H1 (cell line): ENCODE measurements at places on chromosomes 4 and X.

GRCh38 chrX:13397878-13398818 lies 78.3 kb upstream of the ATXN3L start:
- DNase-seq = no peak

- no peak for DNase-seq
Observed at GRCh38 chr4:2795300-2795892, 2.5 kb downstream of the SH3BP2 start.

DNA sequence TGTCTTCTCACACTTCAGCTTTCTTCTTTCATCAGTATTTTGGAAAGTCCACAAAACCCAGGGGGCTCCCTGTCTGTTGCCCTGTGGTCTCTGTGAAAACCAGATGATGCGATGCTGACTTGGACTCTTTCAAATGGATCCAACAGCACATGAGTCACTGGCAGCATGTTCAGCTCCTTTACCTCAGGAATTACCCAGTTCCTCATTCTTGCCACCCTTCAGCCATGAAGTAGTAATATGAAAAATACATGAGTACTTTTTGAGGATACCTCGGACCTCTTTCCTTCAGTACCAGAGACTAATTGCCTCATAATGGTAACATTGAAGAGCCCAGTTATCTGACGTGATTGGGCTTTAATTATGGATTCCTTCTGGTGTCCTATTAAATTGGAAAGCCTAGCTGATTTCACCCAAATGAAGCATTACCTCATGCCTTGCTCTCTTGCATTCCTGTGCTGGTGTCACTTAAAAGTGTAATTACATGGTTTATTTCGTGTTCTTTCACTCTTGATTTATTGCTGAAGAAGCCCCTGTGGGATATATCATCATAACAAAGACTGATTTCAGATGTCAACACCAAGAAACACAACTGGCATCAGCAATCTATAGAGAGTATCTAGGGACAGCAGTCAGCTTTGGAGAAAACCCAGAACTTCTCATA lies 63.4 kb downstream of the NFKB1 start:
- no peak for DNase-seq

GRCh38 chrX:149286940-149287349 lies 218.2 kb downstream of the IDS start:
- DNase-seq = peak; percentile 42

DNA sequence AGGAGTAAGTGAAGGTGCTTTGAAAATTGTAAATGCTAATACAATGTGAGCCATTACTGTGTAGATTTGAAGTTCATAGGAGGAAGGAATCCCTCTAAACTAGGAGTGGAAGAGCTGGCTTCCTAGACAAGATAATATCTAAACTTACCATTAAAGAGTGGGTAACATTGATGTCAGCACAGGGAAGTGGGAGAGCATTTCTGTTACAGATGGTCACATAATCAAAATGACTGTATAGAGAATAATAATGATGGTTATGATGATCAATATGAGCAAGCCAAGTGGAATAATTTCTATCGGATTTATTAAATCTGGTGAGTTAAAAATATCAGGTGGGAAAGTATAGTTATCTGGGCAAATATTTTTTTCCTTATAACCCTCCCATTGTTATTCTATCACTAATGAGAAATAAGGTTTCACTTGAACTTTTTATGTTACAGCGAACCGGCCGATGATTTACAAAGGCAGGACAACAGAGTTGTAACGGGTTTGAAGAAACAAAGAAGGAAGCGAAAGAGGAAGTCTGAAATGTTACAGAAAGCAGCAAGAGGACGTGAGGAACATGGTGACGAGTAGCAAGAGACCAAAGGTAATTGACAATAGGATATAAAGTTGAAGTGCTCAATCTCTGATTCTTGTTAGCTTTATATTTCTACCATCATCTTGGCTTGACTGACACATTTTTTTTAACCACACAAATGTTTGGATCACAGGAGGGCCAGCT lies 43.5 kb downstream of the FMR1NB start:
- no peak for DNase-seq

- no peak for DNase-seq
Observed at GRCh38 chr4:139633661-139634060, 32.0 kb upstream of the MGST2 start.

- DNase-seq = no peak
Observed at GRCh38 chr4:1156069-1156468, 16.3 kb downstream of the SPON2 start.

GRCh38 chrX:373641-374471 lies 12.9 kb downstream of the PPP2R3B start:
- peak; percentile 85 for DNase-seq

DNA sequence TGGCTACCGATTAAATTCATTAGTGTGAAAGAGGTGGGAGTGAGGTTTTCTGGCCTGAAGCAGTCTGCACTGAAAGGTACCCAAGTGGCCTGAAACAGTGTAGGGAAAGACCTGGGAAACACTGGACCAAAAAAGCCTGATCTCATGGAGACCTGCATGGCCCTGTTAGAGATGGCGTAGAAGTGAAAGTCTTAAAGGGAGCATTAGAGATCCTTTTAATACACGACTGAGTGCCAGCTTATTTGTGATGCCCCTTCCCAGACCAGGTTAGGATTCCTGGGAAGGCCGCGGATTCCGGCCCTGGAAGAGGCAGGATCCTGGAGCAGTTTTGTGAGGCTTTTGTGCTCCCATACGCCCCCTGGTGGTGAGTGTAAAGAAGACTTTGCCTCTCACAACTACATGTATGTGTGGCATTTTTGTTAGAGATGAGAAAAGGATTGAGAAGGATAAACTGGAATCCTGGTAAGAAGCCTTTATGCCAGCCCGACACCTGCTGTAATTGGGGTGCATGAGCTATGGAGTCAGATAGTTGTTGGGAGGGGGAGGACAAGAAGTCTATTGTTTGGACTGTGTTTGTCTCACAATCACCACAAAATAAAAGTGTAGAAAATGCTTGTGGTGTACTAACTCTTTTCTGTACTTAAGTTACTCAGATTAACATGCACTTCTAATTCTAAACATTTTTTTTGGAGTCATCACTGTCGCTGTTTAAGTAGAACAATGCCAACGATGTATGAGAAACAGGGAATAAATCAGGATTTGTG lies 54.0 kb downstream of the JADE1 start:
- DNase-seq = peak; percentile 57
